NCI-H2029 treated with DMSO at 0.1 percent for 48 hours (cell line): ENCODE measurements at places on chromosomes 7 and 10.

DNA sequence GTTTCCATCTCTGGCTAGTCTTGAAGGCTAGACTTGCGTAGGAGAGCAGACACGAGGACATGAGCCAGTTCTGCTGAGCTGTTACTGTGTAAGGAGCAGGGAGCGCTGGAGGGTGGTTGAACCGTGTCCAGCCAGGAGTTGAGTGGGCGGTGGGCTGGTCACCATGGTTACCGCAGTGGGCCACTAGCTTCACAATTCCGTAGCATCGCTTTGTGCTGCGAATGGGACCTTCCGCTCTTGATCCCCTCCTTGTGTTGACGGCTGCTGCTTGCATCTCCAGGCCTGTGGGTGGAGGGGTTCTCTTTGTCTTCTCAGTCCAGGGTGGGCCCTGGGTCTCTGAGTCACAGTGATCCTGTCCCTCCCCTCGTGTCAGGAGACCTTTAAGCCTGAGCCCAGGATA, 49.4 kb upstream of the OCM start:
- no peak for DNase-seq

GRCh38 chr7:15461576-15461975, 100.2 kb downstream of the AGMO start:
- no peak for DNase-seq

DNA sequence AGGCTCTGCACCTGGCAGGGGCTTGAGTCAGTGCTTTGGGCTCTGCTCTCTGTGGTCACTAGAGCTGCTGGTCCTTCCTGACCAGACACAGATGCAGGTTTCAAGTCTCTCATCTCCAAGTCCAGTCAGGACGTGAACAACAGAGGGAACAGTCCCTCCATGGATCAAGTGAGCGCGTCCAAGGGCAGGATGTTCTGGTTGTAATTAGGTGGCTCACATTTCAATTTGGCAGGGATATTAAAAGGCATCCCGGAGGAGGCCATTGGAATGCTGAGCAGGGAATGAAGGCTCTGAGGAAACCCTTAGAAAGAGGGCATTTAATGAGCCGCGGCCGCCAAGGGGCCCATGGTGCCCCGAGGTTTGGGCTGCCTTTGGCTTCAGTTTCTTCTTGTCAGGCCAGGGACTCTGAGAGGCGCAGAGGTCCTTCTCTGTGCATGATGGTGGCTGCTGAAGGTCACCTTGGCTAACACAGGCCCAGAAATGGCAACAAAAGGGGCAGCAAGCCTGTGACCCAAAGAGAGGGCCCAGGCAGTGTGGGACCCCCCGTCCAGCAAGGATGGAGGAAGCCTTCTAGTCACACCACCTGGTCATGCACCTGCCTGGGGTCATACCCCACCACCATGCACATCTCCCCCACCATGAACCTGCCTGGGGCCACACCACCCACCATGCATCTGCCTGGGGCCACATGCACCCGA, 30.7 kb upstream of the INPP5A start:
- no peak for DNase-seq

- DNase-seq: no peak
These were observed 198.7 kb downstream of the THSD7A start for GRCh38 chr7:11633310-11633709.

DNA sequence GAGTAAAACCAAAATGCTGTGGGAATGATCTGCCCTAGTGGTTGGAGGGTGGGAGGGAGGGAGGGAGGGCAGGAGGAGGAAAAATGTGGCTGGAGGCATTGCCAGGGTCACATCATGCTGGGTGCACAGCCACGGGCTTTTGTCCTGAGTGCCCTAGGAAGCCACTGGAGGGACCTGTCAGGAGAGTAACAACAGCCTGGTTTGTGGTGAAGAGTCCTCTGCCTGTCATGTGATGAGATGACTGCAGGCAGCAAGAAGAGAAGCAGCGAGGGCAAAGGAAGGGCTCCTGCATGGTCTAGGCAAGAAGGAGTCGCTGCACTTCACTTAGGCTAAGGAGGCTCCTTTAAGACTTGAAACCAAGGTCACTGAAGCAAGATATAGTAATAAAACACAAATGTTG, 65.6 kb downstream of the PKD1L1 start:
- DNase-seq: no peak

- no peak for DNase-seq
These were observed 3.1 kb downstream of the HNRNPA2B1 start for GRCh38 chr7:26197153-26198115.

DNA sequence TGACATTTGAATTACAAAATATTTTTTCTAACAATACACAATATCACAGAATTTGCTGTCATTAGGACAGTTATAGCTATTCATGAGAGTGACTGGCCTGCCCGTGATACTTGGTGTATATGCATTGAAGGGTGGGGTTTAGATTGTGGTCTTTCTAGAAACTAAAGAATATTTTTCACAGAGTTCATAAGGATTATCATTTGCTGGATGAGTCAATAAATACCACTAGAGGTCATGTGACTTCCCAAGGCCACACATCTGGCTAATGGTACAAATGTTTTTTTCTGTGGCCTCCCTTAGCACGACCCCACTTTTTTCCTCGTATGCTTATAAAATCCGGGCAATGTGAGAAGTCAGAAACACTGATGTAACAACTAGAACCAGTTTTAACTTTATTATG, 5.2 kb downstream of the OPTN start:
- DNase-seq: no peak

- DNase-seq: no peak
These were observed 436.8 kb upstream of the GALNT17 start for GRCh38 chr7:70694971-70695794.

GRCh38 chr7:149690688-149691446, 82.5 kb downstream of the ZNF467 start:
- DNase-seq: no peak

DNA sequence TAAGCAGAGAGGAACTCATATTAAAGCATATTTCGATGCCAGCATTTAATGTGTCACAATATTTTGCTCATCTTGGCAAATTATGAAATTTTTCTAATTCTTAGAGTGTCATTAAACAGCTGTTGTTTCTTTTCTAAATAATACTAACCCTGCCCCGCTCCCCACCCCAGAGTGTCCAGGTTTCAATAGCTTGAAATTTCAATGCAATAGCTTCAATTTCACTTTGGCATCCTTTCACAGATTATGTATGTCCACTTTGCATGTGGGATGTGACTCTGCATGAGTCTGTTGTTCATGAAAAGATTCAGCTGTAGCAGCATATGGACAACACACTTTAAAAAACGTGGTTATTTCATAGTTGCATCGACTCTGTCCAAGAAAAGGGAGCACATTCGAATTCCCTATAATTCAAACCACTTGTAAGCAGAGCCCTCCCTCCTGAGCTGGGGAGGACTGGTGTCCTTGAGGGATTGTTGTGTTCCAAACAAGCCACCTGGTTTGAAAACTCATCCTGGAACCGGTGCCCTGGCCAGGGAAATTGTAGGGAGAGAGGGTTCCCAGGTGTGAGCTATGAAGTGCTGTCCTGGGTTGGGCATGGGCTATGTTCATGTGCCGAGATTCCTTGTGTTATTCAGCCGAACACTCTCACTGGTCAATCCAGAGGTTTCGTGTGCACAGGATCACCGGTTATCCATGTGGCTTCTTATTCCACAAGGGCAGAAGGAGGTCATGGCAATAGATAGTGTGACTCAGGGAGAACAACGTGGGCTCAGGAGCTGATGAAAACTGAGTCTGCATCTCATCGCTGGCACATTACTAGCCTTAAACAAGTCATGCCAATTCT, 64.6 kb upstream of the CREB5 start:
- DNase-seq: no peak
